ENCODE measurements at places on chromosomes 1 and 21.
A peak's percentile ranks its signal among the peaks of the same experiment; 100 is the strongest.

- no peak for DNase-seq
Observed at GRCh38 chr1:45395051-45395450, 54.8 kb upstream of the MUTYH start.

DNA sequence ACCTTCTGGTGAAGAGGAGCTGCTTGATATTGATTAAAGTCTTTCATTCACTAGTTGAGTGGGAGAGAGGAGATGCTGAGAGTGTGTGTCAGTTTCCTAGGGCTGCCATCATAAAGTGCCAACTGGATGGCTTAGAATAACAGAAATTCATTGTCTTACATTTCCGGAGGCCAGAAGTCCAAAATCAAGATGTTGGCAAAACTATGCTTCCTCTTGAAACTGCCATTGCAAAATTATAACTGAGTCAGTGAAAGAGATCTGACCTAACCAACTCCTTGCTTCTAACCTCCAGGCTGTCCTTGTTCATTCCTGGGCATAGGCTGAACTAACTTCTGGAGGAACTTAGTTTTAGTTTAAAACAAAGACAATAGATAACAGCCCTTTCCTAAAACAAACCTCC, 47.1 kb downstream of the PTGS2 start:
- DNase-seq, result no peak

- DNase-seq, result no peak
Observed at GRCh38 chr1:223425550-223425949, 32.3 kb downstream of the CCDC185 start.

DNA sequence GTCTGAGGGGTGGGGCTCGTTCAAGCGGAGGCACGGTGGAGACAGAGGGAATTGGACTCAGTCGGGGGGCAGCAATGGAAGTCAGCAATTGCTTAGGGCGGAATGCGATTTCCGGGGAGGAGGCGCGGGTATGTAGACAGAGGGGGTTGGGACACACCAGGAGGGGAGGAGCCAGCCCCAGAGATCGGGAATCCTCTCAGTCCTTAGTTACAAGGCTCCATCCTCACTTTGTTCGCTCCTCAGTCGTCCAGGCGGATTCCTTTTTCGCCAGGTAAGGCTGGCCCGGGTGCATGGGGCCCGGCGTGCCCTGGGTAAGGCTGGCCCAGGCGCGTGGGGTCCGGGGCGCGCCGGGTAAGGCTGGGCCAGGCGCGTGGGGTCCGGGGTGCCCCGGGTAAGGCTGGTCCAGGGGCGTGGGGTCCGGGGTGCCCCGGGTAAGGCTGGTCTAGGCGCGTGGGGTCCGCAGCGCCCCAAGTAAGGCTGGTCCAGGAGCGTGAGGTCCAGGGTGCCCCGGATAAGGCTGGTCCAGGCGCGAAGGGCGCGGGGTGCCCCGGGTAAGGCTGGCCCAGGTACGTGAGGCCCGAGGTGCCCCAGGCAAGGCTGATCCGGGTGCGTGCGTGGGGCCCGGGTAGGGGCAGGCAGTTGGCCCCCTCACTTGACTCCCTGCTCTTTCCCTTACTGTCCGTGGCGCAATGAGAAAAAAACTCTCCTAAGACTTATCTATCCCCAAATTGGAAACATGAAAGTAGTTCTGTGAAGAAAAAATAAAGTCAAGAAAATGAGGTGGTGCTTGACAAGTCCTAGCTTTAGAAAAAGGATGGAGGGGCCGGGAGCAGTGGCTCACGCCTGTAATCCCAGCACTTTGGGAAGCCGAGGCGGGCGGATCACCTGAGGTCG, at the start of gene L1TD1:
Gene L1TD1 (plus strand): TSS at position 199 of the 894 bp plus-strand sequence. CDS start 11,780 bp downstream, outside the sequence.
- no peak for DNase-seq

GRCh38 chr1:32695098-32695904, 7.3 kb downstream of the SYNC start:
- peak; percentile 76 for DNase-seq

DNA sequence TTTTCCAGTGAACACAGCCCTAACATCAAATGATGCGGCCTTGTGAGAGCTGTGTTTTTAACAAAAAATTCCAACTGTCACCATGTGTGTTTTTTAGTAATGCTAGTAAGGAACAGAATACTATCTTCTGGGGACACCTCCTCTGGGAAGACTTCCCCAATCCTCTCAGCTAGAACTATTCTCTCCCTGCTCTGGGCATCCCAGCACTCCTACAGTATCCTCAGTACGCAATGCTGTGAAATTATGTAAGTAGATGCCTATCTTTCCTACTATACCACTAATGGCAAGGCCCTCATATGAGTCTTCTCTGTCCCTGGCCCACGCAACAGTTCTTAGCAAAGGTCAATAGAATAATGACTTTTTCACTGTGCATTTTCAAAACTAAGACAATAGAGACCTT, 19.5 kb upstream of the TTC39A start:
- DNase-seq, result no peak

DNA sequence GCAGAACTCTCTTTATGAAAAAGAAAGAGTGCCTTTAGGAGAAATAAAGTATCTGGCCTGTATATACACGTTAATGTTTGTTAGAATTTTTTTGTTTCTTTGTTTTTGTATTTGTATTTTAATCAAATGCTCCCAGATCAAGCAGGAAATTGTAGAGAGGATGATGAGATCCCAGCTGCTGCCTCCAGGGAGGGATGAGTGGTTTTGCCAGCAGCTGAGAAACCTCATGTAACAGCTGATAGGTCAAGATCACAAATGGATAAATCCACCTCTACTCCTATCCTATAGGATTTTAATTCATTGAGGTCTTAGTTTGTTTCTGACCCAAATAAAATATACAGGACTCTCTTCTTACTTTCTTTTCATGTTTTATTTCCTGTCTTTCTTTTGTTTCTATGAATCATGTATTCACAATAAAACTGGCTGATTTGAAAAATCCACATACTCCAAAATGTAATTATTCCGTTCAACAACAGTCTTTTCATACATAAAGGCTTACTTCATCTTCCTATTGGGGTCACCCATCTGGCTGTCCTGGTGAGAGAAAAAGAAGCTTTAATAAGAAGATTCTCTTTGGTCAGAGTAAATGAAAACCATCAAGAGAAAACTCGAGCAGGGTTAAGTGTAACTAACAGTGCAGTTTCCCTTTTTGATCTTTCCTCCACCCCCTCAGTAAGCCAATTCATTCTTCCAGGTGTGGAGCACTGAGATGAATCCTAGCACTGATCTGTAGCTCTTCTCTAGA, 129.3 kb upstream of the PLPPR5 start:
- DNase-seq, result no peak

DNA sequence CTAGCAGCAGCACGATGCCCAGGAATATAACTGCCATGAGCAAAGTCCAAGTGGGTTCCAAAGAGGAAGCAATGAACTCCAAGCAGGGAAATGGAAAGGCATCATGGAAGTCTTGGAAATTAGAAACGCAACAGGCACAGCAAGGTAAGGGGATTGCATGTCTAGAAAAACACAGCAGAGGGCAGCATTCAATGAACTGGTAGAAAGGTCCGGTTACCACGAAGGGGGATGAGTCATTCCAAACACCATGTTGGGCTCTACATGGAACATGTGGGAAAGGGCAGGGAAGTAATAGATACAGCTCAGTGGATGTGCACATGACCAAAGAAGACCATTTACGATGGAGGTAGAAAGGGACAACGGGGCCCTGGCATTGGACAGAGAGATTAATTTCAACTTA, 36.4 kb downstream of the RXRG start:
- DNase-seq, result peak; percentile 19

GRCh38 chr1:147579934-147580537, 38.7 kb downstream of the BCL9 start:
- no peak for DNase-seq

GRCh38 chr21:41260428-41260827, 56.2 kb upstream of the FAM3B start:
- no peak for DNase-seq

DNA sequence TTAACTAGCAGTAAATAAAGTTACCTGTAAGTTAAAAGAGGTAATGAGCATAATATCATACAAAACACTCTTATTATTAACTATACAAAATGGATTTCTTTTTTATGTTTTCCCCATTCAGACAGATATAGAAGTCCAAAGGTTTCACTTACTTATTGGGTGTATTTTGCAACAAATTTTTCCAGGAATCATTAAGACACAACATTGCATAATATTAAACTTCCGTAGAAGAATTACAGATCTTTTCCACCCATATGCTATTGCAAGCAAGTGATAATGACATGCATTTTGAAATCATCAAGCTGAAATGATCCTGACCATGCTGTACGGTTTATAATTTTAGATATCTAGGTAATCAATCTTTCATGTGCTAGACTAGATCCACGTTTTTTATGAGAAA, 957.0 kb downstream of the NCAM2 start:
- no peak for DNase-seq

DNA sequence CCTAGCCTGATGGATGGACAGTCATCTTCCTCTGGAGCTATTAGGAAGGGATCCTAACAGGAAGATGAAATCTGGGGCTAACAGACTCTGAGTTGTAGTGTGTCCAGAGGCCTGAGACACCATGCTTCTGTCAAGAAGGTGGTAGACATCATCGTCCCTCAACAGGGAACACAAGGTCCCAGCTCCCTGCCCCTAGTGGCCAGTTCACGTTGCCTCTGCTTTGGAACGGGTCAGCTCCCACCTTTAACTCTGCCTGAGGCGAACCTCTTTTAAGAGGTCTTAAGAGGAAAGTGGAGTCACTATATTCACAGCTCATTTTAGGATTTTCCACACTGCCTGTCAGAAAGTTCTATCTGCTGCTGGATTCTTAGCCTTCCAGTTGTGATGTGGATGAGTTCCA, 28.3 kb downstream of the LRRC71 start:
- no peak for DNase-seq

DNA sequence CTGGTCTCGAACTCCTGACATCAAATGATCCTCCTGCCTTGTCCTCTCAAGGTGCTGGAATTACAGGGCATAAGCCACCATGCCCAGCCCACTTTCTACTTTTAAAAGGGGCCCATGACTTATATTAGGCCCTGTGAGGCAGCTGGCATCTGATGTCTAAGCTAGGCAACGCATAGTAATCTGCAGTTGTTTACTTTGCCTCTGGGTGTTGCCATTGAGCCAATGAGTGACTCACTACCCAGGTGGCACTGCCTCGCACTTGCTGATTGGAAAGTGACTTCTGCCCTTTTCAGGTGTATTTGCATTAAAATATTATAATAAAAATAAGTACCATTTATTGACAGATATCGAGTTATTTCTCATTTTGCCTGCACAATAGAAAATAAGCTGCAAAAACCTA, 84.9 kb downstream of the KIF14 start:
- peak; percentile 33 for DNase-seq

- DNase-seq, result no peak
Observed at GRCh38 chr21:33690874-33691273, 48.6 kb downstream of the ITSN1 start.

- no peak for DNase-seq
Observed at GRCh38 chr1:217876401-217876800, 245.3 kb downstream of the SPATA17 start.

DNA sequence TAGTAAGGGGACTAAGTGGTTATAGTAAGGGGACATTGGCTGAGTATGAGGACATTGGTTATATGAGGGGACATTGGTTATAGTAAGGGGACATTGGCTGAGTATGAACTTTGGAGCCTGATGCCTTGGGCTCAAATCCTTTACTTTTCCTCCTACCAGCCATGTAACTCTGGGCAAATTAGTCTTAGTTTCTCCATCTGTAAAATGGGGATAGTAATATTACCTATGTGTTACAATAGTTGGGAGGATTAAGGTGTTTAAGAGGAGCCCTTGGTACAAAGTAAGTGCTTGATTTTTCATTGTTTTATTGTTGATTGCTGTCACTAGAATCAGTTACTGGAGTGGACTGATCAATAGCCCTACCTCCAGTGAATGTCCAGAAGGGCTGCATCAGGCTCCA, 2.8 kb downstream of the OSCP1 start:
- DNase-seq, result no peak

GRCh38 chr21:43331111-43331961, 95.6 kb downstream of the SIK1 start:
- no peak for DNase-seq

- DNase-seq, result no peak
Observed at GRCh38 chr1:204716660-204717059, 31.1 kb upstream of the LRRN2 start.

DNA sequence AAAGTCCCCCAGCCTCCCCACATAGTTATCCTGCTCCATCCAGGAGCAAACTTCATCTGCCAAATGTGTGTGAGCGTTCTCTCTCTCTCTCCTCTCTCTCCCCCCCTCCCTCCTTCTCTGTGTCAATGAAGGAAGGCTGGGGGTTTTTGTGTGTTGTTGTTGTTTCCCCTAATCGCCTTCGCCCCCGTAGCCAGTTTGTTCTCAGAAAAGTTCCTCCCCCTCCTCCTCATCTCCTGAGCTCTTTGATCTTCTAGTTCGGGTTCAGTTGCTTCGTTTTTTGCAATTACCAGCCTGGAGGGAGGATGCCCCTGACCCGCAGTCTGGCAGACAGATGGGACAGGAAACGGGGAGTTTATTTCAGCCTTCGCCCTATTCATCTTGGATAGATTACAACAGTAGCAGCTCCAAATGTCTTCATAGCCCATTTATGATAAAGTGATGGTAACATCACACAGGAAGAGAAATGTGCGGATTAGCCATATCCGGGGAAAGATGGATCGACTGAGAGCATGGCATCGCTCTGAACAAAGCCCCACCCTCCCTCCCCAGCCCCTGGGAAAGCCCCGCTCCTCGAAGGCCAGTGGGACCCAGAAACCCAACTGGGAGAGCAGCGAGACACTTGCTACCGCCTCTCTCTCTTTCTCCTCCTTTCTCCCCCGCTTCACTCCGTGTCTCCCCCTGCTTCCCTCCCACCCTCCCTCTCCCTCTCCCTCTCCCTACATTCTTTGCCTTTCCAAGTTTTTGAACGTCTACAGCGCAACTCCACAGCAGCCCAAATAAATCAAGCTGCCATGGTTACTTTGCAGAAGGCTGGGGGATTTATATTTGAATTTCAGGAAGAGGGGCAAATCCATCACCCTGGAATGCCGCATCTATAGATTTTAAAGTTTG, 139.7 kb upstream of the ARHGEF16 start:
- no peak for DNase-seq

DNA sequence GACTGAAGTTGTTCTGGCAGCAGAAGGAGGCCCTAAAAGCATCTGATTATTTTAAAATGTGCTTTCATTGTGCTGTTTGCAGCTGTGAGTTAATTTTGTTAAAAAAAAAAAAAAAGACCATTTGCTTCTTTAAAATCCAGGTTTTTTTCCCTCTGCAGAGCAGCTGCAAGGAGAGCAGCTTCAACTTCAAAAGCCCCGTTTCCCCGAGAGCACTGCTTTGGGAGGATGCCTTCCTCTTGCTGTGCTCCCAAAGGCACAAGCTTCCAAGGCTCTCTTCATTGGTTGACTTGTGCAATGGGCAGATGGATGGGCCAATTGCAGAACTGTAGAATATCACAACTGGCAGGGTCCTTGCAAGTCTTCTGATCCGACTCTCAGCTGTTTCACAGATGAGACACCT, 459.2 kb upstream of the PKN2 start:
- DNase-seq, result no peak

GRCh38 chr1:211606332-211606913, 27.5 kb upstream of the SLC30A1 start:
- no peak for DNase-seq
